ENCODE measurements at places on chromosomes 5 and 9. TPM values are rescaled to one million over a fixed set of nuclear protein-coding genes. Genes with fewer than 3 reads are reported as not detected.

SLC6A7 gene
- not detected for total RNA-seq

DNA sequence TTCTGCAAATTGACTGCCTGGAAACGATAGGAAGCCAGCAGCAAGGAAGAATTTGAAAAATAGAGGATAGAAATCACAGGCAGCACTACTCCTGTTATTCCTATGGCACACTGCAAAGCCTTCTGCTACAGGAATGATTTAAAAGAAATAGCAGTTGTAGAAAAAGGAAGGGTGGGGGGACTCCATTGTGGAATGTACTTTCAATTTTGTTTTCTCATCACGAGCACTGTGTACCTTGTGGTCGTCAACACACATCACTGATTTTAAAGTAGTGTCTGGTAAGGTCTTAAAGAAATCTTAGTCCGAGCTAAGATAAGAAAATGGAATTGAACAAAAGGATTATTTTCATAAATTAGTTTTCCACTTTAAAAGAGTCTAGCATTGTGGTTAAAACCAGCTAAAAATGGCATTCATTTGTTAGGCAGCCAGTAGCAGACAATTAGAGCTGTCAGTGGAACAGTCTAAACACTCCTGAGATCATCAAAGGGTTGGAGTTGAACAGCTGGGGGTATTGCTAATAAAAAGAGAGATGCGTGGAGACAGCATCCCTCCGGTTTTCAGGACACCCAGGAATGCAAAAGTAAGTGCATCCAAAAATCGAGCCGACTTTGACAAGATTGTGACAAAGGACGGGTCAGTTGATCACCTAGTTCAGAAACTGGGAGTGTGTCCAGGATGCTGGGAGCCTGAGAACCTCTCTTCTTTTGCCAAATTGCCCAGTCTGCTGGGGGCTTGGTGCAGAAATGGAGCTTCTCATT lies 97.8 kb upstream of the WWC1 start:
- no peaks in the 10 kb centered on the region for H3K4me1 ChIP-seq
- H3K4me3 ChIP-seq = no peak overlapping the region
- no peaks in the 10 kb centered on the region for H3K36me3 ChIP-seq
- DNase-seq = no peak
- H3K27me3 ChIP-seq = no peaks in the 10 kb centered on the region
- H3K27ac ChIP-seq = no peak overlapping the region

DNA sequence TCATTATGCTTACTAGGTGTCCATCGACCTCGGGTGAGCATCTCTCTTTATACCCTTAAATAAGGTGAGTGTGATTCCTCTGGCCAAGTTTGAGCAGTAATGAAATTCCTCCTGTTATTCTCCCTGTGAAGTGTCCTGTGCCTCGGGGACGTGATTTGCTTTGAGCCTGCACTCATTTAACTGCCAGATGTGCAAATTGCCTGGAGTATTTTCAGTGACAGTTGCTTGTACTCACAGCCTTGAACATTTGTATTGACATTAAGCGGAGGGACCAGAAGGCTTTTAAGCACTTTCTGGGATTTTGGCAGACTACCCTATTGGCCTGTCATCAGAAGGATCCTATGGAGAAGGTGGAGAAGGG lies 126.9 kb downstream of the DOCK2 start:
- no peak overlapping the region for H3K27ac ChIP-seq
- no peak for DNase-seq
- no peaks in the 10 kb centered on the region for H3K27me3 ChIP-seq
- no peaks in the 10 kb centered on the region for H3K36me3 ChIP-seq

- H3K4me3 ChIP-seq = no peak overlapping the region
- peaks cover 4% of the 10 kb centered on the region for H3K4me1 ChIP-seq
- no peak overlapping the region for H3K27ac ChIP-seq
These were observed 1353.0 kb upstream of the C9orf72 start for GRCh38 chr9:28926306-28926705.
